ENCODE measurements at places on chromosomes 16 and 17. TPM values are rescaled to one million over a fixed set of nuclear protein-coding genes. Genes with fewer than 3 reads are reported as not detected.

TBC1D3E gene
- not detected for total RNA-seq

KIF18B gene
- total RNA-seq, result 1.4 TPM

KAT2A gene
- 58.4 TPM for total RNA-seq

DNA sequence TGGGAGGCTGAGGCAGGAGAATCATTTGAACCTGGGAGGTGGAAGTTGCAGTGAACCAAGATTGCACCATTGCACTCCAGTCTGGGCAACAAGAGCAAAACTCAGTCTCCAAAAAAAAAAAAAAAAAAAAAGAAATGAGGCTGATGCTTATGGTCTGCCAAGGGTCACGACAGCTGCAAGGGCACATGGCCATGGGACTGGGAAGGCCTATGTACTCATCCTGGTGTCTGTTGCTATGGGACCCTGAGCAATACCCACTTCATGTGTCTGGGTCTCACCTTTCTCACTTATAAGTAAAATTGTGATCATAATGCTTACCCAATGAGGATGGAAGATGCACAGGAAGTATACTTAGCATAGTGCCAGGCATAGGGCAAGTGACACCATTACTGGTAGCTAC, 16.6 kb downstream of the MIEF2 start:
- no peak for DNase-seq

DNA sequence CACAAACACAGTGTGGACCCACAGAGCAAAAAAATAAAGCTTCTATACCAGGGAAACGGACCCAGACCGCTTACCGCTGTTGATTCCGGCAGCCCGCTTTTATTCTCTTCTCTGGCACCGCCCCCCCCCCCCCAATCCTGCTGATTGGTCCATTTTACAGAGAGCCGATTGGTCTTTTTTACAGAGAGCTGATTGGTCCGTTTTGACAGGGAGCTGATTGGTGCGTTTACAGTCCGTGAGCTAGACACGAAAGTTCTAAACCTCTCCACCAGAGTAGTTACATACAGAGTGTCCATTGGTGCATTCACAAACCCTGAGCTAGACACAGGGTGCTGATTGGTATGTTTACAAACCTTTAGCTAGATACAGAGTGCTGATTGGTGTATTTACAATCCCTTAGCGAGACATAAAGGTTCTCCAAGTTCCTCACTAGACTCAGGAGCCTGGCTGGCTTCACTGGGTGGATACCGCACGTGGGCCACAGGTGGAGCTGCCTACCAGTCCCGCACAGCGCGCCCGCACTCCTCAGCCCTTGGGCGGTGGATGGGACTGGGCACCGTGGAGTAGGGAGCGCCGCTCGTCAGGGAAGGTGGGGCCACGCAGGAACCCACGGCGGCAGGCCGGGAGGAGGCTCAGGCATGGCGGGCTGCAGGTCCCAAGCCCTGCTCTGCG, 92.4 kb downstream of the HAPSTR1 start:
- no peak for DNase-seq

DNA sequence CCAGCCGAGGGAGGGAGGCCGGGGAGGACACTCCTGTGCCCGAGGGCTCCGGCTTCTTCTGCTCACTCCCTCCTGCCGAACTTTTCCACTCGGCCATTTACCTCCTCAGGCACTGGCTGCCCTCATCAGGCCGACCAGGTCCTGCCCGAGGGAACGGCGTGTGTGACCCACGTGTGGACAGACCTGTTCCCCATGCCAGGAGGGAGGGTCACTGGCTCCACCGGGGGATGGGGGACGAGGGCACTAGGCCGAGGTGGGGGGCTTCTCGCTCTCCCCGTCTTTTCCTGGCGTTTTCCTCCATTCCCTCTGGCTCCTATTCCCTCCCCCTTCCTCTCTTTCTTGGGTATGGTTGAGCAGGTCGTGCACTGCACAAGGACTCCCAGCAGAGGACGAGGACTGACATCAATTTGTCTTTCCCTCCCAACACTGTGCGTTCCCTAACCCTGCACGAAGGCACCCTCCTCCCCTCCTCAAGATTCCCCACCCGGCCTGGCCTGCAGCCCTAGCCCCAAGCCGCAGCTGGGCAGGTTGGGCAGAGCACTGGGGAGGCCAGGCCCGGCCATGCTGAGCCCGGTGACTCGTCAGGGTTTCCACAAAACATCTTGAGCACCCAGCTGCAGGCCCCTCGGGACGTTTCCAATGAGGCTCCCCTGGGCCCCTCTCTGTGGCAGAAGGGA, 3.2 kb upstream of the IL17C start:
- DNase-seq, result no peak

- DNase-seq, result no peak
Observed at GRCh38 chr16:49466529-49466831, 92.9 kb downstream of the C16orf78 start.

All from mucosa of gallbladder (tissue), 1 donor.